KG1 (cell line): ENCODE measurements at places on chromosomes 12 and 14.

GRCh38 chr14:98867146-98867545 is 404.9 kb downstream of the BCL11B start:
- no peak for DNase-seq

- no peak for DNase-seq
Measured at GRCh38 chr14:75449696-75450095, 21.9 kb downstream of the JDP2 start.

GRCh38 chr12:2689393-2689792 is 105.4 kb upstream of the FKBP4 start:
- DNase-seq, result no peak

- no peak for DNase-seq
Measured at GRCh38 chr12:124517260-124518050, 50.0 kb downstream of the NCOR2 start.

DNA sequence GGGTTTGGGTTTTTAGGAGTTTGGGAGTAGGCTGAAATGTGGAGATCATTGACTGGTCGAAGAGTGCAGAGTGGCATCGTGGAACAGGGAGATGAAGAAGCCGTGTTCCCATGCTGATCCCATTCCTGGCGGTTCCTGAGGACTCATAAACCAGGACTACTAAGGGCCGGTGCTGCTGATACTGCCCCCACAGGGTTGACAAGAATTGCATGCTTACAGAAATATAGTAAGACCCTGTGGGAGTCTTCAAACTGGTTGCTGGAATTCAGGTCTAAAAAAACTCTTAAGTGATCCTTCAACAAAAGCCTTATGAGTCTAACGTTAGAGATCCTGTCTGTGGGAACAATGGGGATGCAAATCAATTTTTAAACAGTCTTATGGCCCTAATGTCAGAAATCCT is 64.0 kb upstream of the ARHGAP5 start:
- DNase-seq, result no peak

DNA sequence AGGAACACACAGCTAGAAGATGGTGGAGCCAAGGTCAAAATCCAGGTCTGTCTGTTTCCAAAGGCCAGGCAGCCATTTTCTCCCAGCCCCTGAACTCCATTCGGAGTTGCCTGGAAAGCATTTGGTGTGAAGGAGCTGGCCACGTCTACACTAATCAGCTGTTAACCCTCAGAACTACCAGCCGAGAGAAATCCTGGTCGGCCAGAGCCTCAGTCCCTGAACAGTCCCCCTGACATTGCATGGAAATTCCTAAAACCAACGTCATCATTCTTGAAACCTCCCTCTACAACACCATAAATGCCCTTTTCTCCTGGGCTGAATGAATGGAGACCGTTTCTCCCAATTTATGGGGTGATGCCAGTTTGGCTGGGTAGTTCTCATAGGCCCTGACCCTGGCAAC is 245.6 kb downstream of the SLC41A2 start:
- DNase-seq, result no peak

GRCh38 chr14:75570797-75571196 is 7.6 kb upstream of the FLVCR2 start:
- DNase-seq, result no peak

DNA sequence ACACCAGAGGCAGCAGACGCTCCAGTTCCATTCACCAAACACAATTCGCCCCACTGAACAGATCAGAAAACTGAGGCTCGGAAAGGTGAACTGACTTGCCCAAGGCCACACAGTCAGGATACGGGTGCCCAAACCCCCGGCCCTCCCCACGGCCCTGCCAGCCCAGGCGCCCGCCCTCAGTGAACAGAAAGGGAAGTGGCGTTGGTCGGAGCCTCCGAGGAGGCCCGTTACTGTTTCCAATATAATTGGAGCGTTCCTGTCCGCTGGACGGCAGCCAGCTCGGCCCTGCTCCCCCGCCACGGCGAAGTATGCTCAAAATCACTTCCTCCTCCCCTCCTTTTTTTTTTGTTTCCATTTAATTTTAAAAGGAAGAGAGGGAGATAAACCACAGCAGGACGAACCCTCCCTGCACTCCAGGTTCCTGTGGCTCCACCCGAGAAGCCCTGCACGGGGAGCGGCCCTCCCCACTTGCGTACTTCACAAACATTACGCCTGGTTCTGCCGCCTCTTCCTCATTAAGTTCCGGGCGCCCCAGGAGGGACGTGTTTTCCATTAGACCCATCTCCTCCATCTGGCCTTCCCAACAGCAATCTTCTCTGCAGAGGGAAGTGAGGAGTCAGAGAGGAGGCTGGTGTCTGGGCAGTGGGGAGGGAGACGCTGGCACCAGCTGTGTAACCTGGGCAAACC is 61.1 kb downstream of the NCOR2 start:
- DNase-seq, result peak; percentile 67

DNA sequence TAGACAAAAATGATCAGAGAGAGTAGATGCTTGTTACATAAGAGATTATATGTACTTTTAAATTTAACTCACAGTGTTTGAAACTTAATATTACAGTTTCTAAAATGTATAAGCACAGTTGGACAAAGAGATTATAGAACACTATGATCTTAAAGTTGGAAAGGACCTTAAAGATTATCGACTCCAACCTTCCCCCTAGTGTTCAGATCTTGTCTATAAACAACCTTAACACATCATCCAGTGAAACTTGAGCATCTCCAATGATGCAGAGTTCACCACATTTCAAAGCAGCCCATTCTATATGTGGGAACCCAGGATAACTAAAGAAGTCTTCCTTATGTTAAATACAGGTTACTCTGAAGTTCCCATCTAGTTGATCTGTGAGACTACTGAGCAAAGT is 480.8 kb downstream of the RMST start:
- no peak for DNase-seq

GRCh38 chr14:75064205-75064567 is 362 bp upstream of the ACYP1 start:
- DNase-seq, result no peak

GRCh38 chr12:52801773-52802172 is 5.9 kb upstream of the KRT3 start:
- DNase-seq, result no peak

DNA sequence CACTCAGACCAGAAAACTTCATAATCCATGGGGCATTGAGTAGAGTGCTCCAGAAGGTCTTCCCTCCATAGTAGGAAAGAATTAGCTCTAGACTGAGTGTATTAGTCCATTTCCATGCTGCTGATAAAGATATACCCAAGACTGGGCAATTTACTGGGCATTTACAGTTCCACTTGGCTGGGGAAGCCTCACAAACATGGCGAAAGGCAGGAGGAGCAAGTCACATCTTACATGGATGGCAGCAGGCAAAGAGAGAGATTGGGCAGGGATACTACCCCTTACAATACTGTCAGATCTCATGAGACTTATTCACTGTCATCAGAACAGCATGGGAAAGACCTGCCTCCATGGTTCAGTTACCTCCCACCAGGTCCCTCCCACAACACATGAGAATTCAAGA is 300.6 kb upstream of the TMEM132C start:
- DNase-seq, result no peak

DNA sequence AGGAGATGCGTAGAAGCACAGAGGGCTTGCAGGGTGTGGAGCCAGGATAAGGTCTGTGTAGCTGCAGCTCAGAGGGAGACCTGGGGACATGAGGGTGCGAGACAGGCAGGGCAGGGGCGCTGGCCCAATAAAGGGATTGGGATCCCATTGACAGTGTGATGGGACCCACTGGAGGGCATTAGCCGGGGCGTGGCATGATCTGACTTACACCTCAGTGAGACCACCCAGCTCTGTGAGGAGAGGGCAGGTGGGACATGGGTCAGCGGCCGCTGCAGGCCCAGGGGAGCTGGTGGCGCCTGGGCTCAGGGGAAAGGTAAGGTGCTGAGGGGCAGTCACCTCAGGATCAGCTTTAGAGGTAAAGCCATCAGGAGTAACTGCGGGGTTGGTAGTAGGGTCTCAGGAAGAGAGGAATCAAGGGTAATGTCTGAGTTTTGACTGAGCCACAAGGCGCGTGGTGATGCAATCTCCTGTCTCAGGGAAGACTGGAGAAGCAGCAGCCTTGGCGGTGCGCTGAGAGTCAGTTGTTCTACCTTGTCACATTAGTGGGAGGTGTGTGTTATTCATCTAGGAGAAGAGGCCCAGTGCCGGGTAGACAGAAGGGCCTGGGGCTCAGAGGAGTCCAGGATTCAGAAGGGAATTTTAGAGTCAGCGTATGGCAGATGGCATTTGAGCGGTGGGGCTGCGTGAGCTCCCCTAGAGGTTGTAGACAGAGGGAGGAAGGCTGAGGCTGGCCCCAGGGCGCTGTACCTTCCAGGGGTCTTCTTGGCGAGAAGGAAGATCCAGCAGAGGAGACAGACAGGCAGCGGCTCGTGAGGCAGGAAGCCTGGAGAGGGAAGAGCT is 30.8 kb upstream of the BDKRB2 start:
- no peak for DNase-seq

DNA sequence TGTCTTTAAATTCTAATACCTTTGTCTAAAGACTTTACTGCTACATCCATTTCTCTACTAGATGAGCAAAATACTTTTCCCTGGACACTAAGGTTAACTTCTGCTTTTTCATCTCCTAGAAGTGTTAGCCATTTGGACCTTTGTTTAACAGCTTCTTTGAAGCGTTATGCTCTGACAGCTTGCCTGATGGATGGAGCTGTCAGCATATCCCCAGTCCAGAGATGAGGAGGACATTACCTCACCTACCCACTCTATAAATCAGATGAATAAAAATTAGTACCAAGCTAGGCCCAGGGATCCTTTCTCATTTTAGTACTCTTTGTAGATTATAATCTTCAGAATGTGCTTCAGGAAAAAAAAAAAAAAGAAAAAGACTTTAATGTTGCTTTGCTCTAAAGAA is 222.7 kb downstream of the PELI2 start:
- DNase-seq, result no peak

GRCh38 chr14:91685600-91685999 is 46.3 kb downstream of the CATSPERB start:
- DNase-seq, result no peak

- no peak for DNase-seq
Measured at GRCh38 chr12:96811083-96811482, 96.0 kb upstream of the NEDD1 start.
